ENCODE measurements at places on chromosomes 4 and X. TPM values are rescaled to one million over a fixed set of nuclear protein-coding genes. Genes with fewer than 3 reads are reported as not detected.

The IQSEC2 gene
- 29.4 TPM for polyA plus RNA-seq

The NDST4 gene
- polyA plus RNA-seq = not detected

GRCh38 chrX:137999552-137999951 is 433.6 kb downstream of the ZIC3 start:
- DNase-seq = no peak

DNA sequence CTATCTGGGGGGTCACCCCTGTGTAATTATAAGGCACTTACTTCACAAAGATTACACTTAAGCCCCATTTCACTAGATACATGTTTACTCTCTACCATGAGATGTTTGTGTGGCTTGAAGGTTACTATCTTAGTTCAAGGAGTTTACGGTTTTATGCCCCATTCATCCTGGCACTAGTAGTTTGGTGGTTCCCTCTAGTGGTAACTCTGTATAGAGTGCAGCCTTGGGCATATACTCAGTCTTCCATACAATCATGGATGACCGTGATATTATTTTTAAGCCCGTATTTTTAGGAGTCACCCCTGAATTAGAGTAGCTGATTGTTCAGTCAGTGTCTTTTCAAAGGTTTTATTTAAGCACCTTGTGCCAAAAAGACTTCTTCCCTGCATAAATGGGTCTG is 109.9 kb upstream of the FAM47C start:
- DNase-seq = no peak

GRCh38 chrX:86830685-86831084 is 682.4 kb downstream of the DACH2 start:
- DNase-seq = no peak

DNA sequence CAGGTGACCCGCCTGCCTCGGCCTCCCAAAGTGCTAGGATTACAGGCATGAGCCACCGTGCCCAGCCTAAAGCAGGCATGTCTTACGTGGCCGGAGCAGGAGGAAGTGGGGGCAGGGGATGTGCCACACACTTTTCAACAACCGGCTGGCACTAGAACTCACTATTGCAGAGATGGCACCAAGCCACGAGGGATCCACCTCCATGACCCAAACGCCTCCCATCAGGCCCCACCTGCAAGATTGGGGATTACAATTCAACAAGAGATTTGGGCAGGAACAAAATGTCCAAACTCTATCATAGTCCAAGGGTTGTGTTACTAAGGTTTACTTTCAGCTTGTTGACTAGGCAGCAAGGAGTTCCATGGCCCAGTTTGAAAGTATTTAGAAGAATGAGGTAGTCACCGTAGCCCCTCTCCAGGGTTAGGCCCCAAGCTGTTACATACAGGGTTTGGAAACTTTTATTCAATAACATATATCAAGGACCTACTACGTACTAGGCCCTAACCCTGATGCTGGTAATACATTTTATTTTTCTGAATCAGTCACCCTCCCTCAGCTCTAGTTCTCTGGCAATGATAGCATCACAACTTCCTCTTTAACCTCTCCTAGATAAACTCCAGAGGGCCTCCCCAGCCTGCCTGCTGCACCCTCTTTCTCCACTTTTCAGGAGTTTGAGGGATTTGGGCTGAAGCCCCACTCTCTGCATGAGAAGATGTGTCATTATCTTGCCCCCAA is 18.0 kb upstream of the TBC1D14 start:
- DNase-seq = no peak

DNA sequence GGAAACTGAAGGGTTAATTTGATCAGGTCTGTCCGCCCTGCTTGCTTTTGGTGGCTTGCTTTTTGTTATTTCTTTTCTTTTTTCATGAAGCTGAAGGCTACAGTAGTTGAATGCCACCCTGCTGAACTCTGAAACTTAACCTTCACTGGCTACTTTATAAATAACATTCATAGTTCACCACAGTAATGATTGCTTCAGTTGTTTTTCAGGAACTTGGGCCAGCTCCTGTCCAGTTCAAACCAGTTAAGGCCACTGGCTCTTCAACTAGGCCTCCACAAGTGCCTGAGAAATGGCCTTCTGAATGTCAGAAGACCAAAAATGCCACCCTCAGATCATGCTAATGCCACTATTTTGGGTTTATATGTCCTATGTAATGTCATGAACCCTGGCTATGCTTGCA is 7.7 kb upstream of the ASB9 start:
- no peak for DNase-seq

DNA sequence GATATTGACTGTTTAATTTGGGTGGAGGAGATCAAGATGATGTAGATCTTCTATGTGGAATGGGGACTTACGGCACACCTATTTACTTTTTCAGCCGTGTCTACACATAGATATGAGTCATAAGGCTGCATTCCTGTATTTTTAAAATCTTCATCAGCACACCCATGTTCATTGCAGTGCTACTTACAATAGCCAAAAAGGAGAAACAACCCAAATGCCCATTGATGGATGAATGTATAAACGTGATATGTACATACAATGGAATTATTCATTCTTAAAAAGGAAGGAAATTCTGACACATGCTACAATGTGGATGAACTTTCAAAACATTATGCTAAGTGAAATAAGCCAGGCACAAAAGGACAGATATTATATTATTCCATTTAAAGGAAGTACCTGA is 98.6 kb downstream of the AASDH start:
- DNase-seq = no peak

GRCh38 chr4:5958199-5958735 is 60.0 kb downstream of the C4orf50 start:
- DNase-seq = no peak

- peak; percentile 67 for DNase-seq
Measured at GRCh38 chrX:154430479-154430878, 2.0 kb downstream of the ATP6AP1 start.

DNA sequence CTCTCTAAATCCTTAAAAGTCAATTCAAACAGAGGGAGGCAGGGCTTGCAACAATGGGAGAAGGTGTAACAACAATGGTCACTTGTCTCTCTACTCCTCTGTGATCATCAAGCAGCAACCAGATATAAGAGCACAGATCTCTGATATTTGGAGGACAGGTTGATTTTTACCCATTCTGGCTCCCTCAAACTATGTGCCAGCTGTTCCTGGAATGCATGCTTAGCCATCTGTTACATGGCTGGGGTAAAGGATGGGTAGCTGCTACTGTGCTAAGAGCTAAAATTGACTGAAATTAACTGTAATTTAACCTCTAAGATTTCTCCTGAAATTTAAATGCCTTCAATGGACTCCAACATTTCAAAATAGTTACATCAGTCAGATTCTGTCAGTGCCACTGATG is 1459.9 kb downstream of the PCDH7 start:
- no peak for DNase-seq

- no peak for DNase-seq
Measured at GRCh38 chrX:5928224-5928623, 300.4 kb downstream of the NLGN4X start.

- DNase-seq = no peak
Measured at GRCh38 chr4:53956454-53956853, 108.0 kb downstream of the CHIC2 start.
